Mesenteric fat pad (tissue), 1 donor: ENCODE measurements at places on chromosomes 6 and 20. TPM values are rescaled to one million over a fixed set of nuclear protein-coding genes. Genes with fewer than 3 reads are reported as not detected.

C6orf52 gene
- total RNA-seq = 1.1 TPM

DNA sequence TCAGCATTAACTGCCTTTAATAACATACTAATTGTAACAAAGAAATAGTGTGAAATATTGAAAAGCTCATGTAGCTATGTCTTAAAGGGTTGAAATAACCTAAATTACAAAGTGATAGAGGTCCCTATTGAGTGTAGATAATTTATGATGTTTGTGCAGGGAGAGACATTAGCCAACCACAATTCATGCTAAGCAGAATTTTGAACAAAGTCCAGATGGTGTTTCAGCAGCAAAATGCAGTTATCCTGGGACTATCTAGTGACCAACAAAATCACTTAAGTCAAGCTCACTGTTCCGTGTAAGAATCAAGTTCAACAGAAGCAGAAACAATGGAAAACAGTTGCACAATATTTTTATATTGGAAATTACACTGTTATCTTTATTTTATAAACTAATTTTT, 218.5 kb downstream of the SIM1 start:
- DNase-seq = no peak

DNA sequence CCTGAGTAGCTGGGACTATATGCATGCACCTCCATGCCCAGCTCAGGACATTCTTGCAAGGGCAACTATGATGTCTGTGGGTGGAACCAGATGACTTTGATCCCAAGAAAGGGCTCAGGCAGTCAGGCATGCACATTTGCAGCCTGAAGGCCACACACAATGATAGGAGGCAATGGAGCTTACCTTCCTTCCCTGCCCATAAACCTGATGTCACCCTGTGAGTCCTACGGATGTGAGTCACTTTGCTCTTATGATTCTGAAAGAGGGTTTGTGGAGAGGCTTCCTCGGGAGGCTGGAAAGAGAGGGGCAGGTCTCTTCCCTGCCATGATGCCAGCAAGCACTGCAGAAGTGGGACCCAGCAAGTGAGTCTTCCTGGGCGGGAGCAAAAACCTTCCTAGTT, 202.4 kb downstream of the LY86 start:
- DNase-seq = no peak

GRCh38 chr6:122063076-122063475, 336.4 kb upstream of the HSF2 start:
- no peak for DNase-seq

DNA sequence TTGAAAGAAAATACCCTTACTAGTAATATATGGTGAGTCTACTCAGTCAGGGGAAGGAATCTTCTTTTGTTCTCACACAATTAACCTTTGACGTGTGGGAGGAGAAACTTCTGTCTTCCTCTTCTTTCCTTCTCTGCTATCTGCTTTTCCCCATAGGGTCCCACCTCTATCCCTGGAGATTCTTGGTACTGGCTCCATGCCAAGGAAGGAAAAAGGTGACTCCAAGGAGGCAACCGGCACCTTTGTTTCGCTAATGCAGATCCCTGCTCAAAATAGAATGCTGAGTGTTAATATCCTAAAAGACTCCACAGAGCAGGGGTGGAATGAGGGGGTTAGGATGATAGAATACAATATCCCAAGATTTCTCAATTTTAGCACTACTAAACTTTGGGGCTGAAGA, 116.7 kb downstream of the CD164 start:
- no peak for DNase-seq

GRCh38 chr20:62741191-62741691, 32.6 kb downstream of the NTSR1 start:
- no peak for DNase-seq

MAN1A1 gene
- 147 TPM for total RNA-seq

GRCh38 chr20:13294522-13294921, 73.4 kb downstream of the ISM1 start:
- DNase-seq = no peak

GRCh38 chr6:159074120-159074684, 29.4 kb upstream of the TAGAP start:
- no peak for DNase-seq

PCK1 gene
- 331 TPM for total RNA-seq

DNA sequence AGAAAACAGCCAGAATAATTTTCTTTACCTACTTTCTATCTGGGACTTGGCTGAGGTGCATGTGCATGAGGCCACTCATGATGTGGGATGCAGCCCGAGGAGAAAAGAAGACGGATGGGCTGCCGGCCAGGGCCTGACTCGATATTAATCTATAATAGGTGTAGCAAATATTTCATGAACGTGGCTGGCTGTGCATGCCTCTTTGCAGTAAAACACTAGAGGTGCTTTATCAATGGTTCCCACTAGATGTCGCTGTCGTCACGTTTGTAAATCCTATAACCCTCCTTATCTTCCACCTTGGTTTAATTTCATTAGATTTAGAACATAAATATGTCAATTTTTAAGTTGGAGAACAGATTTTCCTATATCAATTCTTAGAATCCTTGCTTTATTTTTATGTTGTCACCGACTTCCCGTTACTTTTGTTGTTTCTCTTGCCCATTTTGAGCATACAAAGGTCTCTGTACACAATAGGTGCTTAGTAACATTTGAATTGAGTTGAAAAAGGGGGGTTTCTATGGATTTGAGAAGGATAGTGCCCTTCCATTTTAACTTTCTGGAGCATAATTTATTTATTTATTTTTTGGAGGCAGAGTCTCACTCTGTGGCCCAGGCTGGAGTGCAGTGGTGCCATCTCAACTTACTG, 19.6 kb upstream of the FERMT1 start:
- no peak for DNase-seq

DNA sequence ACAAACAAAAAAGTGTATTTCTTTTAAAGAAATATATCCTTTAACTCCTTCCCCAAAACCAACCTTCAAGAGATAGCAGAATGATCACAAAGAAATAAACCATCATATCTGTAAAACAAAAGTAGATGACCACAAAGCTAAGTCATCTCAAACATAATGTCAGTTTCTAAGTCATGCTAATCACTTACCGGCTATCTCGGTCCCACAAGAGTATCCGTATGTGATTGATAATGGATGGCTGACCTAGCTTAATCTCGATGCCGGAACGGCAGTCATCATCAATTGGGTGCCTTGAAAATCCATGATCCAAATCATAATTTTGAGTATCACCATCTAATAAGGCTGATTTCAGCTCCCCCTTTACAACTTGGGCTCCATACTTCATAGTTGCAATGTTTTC, 59.7 kb downstream of the BTBD9 start:
- no peak for DNase-seq

ETV7 gene
- total RNA-seq = 0.29 TPM

GRCh38 chr6:46645265-46645664, 7.4 kb downstream of the CYP39A1 start:
- DNase-seq = no peak

DNA sequence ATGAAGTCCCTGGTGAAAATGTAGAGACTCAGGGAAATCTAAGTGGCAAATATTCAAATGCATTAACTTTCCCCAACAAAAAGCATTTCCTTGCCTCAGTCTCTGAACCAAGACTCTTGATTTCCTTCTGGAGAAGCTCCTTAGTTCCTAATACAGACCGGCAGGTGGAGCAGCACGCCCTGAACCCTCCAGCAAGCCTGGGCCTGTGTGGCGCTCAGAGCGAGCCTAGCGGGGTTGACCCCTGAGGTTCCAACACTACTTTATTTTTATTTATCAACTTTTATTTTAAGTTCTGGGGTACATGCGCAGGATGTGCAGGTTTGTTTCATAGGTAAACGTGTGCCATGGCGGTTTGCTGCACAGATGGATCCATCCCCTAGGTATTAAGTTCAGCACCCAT, 50.8 kb downstream of the PACRG start:
- no peak for DNase-seq

- DNase-seq = no peak
These were observed 94.8 kb downstream of the MBOAT1 start for GRCh38 chr6:20117474-20117873.

SLC22A2 gene
- total RNA-seq = not detected

DNA sequence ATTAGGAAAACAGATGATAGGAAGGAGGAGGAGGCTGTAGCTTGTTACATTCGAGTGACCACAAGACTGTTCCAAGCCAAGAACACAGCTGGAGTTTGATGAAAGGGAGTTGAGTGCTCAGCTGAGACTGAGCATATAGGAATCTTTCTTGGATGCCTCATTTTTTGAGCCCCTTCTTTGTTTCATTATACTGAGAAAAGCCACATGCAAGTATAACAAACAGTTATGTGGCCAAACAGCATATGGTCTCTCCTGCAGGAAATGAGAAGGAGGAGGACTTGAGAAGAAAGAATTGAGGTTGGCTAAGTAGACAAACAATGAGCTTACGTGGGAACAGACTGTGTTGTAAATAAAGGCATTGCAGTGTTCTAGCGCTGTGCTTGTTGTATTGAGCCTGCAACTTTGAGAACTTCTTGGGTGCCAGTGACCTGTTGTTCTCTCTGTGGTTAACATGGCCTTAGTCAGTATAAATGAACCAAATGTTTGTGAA, 78.3 kb downstream of the AKAP7 start:
- no peak for DNase-seq

- no peak for DNase-seq
These were observed 13.8 kb downstream of the TBPL1 start for GRCh38 chr6:133966654-133967329.

GRCh38 chr20:54212226-54212625, 4.3 kb downstream of the PFDN4 start:
- no peak for DNase-seq

GRCh38 chr6:163355426-163355991, 59.0 kb upstream of the QKI start:
- DNase-seq = no peak

- DNase-seq = no peak
These were observed 437.5 kb downstream of the CBLN4 start for GRCh38 chr20:55567826-55568225.

PRKN gene
- total RNA-seq = 10.1 TPM

DNA sequence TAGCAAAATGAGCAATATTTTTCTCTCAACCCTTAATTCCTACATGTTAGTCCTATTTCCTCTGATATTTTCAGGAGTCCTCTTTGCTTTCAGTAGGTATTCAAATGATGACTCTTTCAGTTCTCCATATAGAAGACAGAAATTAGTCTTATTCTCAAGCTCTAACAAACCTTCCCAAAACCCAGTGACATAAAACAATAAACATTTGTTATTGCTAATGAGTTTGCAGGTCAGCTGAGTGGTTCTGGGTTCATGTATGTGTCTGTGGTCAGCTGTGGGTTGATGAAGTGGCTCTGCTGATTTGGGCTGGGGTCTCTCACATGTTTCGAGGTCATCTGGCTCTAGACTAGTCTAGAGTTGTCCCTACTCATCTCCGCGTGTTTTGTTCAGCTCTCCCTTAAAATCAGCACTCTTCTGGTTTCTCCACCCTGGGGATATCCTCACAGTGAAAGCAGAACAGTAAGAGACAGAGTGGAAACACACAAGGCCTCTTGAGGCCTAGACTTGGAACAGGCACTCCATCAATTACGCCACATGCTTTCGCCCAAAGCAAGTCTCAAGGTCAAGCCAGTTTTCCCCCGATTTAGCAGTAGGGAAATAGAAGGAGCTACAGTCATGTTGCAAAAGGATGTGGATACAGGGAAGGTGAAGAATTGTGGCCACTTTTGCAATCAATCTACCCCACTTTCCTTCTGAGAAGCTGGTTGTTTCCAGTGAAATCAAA, 273.0 kb downstream of the PLCB1 start:
- DNase-seq = no peak

TRIM40 gene
- total RNA-seq = not detected

GRCh38 chr20:62259294-62259565, 20.9 kb downstream of the OSBPL2 start:
- DNase-seq = no peak

CDSN gene
- not detected for total RNA-seq

TBXT gene
- not detected for total RNA-seq

DNA sequence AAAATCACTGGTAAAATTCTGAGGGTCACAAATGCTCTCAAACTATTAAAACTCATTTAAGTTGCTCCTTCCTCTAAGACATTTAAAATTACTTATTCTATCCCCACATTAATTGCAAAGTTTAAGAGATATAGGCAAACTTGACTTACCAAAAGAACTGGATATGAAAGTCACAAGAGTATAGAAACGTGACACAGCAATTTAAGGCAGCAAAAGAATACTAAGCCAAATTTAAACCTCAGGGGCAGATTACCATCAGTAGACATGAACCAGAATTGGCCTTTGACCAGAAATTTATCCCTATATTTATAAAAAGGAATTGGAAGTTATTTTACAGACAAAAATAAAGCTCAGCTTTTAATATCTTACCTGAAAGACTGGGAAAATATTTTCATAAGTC, 56.0 kb downstream of the MAP3K7 start:
- DNase-seq = no peak

CHRNA4 gene
- total RNA-seq = not detected

GRCh38 chr6:32943864-32944649, 3.2 kb upstream of the HLA-DMB start:
- no peak for DNase-seq

MLN gene
- total RNA-seq = not detected

- DNase-seq = no peak
These were observed 17.5 kb upstream of the SPDEF start for GRCh38 chr6:34573567-34574183.

ATG5 gene
- 31.2 TPM for total RNA-seq

SLC17A3 gene
- not detected for total RNA-seq

DPPA5 gene
- not detected for total RNA-seq

DNA sequence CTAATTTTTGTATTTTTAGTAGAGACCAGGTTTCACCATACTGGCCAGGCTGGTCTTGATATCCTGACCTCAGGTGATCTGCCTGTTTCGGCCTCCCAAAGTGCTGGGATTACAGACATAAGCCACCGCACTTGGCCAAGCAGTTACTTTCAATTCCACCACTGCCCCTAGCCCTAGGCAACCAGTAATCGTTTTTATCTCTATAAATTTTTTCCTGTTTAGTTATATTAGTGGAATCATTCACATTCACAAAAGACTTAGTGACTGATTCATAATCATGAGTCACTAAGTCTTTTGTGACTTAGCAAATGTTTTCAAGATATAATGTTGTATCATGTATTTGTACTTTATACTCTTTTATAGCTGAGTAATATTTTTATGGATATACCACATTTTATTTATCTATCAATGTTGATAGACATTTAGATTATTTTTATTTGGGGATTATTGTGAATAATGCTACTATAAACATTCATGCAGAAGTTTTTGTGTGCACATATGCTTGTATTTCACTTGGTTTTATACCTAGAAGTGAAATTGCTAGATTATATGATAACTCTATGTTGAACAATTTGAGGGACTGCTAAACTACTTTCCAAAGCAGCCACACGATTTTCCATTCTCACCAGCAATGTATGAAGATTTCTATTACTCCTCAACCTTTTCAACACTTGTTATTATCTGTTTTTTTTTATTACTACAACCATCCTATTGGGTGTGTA, 421.4 kb upstream of the ID4 start:
- no peak for DNase-seq

BEND6 gene
- total RNA-seq = 0.90 TPM

- no peak for DNase-seq
These were observed 630.6 kb downstream of the QKI start for GRCh38 chr6:164045082-164045481.

DNA sequence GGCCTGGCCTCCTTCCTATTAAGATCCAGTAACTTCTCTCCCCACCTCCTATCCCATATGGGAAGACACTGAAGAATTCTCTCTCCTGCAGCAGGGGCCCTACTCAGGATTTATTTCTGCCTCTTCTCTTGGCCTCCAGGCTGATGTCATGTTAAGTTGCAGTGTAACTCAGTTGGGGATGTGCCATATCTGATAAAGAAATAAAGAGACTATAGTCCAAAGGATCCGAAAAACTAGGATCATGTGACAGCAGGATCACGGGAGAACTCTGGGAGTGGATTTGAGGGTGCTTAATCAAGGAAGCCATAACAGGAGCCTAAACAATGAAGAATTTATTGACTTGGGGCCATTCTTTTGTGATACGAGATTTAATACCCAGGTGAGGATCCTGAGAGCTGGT, 38.5 kb upstream of the TGM6 start:
- no peak for DNase-seq

POM121L2 gene
- not detected for total RNA-seq
